ENCODE measurements at places on chromosomes 2 and 18.

GRCh38 chr2:152584301-152584700, 133.0 kb downstream of the PRPF40A start:
- no peak for DNase-seq

DNA sequence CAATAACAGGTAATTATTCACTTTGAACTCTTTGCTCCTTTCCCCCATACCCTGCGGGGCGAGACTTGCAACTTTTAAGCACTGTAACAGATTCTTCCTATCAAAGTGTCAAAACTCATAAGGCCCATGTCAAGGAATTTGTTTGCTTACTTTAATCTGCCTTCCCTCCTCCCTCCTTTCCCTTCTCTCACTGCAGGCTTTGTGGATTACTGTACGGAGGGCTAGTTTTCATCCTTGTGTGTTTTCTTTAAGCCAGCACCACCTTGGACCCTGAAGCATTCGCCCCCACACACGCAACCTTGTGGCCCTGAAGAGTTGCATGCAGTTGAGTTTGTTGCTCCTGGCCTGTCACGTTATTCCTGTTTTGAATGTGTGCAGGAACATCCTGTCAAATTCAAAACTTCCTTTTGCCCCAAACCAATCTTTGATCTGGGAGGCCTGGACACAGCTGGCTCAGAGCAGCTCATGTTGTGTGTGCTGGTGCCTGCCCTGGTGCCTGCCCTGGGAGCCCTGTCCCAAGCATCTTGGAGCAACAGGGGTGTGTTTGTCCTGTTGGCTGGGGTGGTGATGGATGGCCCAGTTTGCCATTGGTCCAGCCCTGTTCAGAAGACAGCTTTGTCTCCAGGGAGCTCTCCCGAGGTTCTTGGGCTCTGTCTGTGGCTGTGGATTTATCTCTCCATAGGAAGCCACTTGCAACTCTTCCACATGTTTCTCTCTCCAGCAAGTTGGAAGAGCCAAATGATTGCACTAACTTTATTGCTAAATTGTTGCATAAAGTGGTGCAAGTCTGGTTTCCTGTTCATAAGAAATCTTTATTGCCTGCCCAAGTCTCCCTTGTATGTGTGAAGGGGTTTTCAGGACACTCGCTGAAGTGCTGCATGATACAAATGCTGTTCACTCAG, 199.6 kb downstream of the VAPA start:
- no peak for DNase-seq

GRCh38 chr18:7601246-7601615, 34.1 kb downstream of the PTPRM start:
- no peak for DNase-seq

DNA sequence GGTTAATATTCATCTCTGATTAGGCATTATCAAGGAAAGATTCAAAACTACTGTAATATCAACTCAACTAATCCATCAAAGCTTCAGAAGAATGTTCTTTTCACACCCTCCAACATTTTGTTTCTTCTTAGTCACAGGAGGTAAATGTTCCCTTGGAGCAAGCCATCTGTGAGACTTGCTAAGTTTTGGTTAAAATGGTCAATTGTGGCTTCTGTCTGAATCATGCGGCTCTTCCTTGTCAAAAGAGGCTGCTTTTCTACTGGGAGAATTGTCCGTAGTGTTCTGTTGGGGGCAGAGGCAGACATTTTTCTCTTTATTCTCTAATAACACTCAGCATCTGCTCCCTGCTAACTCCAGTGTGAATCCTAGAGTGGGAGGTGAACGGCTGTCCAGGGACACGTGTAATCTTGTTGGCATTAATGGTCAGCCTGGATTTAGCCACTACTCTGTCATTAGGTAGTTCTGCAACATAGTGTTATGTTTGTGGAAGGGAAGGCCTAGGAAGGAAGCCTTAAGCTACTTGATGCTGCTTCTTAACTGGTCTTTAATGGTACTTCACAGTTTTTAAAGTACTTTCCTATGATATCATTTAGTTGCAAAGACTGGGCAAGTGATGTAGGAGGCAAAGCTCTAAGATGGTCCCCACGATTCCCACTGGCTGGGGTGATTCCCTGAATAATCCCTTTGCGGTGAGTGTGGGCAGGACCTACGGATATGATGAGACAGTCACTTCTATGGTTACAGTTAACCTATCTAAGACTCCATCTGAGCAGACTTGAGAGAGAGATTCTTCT, 22.6 kb upstream of the FAP start:
- no peak for DNase-seq

DNA sequence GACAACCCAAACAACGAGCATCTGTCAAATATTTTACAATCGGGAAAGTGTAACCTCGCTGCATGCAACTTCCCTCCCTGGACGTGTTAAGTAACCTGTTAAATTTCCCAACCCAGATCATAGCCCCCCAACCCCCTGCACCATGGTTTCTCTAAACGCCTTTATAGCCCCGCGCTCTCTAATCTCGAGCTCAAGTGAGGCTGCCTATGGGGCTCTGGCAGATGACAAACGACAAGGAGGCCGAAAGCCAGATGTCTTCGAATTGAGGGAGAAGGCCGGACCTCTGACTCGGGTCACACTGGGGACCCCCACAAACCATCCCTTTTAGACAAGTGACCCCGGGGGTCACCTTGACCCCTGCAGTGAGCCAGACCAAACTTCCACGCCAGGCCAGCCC, 526 bp downstream of the COX7A2L start:
- DNase-seq = no peak

DNA sequence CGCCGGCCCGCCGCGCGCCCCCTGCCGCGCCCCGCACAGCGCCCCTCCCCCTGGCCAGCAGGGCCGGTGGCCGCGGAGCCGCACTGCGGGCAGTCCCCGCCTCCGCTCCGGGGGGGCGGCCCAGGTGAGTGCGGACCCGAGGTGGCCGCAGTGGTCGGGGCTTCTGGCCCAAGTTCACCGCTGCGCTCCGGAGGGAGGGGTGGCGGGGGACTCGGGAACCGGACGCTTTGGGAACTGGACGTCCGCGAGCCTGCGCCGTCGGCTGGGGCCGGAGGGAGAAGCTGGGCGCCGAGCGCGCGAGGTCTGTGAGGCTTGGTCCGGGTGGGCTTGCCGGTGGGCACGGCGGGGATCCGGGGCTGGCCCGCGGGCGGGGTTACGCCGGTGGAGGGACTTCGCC, 591 bp upstream of the LDLRAD4 start:
- no peak for DNase-seq

DNA sequence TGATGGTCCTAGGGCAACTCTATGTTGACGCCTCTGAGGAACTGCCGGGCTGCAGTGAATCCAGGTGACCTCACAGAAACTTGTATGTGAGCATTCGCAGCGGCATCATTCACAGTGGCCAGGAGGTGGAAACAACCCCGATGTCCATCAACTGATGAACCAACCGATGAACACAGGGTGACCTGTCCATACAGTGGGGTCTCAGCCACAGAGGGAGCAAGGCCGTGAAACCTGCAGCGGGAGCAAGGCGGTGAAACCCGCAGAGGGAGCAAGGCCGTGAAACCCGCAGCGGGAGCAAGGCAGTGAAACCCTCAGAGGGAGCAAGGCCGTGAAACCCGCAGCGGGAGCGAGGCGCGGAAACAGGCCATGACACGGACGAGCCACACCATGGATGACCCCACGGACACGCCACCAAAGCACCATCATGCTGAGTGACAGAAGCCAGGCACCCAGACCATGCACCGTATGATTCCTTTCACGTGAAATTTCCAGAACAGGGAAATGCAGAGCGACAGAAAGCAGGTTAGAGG, 63.0 kb downstream of the PARD6G start:
- no peak for DNase-seq

GRCh38 chr2:73285159-73285739, 971 bp upstream of the FBXO41 start:
- no peak for DNase-seq

GRCh38 chr2:220452561-220452960, 825.1 kb downstream of the SLC4A3 start:
- no peak for DNase-seq

DNA sequence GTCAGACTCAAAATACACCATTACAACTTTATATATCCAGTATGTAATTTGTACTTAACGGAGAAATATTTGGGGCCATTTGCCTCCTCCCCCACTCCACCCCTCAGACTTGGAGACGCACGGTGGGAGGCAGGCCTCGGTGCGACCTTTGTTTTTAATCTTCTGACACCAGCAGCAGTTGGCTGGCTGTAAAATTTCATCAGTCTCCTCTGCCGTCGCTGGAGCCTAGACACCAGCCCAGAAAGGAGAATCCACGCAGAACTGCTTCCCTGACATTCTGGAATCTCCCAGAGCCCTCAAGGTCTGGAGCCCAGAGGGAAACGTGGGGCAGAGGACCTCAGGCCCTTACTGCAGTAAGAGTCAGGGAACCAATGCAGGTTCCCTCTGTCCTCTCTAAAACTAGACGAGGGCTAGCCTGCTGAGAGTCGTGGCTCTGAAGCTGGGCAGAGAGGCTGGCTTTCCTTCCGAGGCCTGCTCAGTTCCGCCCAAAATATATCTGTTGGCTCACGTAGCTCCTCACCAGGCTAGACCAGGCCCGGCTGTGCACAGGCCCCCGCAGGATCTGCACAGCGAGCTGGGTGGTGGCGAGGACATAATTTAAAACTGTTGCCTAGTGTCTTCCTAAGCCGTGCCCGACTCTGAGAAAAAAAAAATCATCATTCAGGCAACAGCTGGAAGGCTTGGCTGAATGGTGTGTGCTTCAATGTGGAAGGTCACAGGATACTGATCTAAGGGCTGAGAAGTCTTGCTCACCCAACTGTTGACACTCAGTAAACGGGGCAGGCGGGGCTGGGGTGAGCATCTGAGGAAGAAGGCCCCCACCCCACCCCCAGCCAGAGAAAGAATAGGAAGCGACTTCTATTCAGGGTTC, 40.4 kb downstream of the EN1 start:
- no peak for DNase-seq

DNA sequence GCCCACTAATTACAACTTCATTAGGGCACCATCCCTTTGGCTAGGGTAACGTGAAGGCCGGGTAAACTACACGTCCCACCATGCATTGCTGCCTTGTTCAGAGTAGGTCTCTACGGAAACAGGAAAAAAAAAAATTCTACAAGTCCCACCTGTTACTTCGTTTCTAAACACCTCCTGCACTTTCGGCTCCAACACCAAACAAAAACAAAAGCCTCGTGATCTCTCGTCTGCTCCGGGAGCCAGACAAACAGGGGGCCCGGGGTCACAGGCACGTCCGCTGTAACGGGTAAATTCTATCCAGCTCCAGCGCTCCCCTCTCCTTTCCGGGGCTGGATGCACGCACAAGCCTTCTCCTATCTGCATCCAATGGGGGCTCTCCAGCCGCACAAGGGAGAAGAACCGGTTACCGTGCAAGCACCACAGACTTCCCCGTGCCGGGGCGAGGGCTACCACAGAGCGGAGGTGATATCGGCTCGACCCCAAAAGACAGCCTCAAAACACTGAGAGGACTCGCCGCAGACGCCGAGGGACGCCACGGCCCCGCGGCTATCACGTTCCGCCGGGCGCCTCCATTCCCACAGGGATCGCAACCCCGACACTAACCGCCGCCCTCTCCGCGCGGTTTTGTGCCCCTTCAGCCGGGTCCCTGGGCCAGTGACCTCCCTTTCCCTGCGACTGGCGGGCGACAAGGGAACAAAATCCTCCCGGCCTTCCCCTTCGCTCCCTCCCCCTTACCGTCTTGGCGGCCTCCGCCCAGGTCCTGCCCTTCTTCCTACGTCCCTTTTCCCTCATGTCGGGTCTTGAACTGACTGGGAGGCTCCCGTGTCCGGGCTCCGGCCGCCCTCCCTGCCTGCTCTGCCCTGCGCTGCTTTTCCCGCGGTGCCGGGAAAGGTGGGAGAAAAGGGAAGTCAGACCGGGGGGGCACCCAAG, 591 bp downstream of the ASXL2 start:
- peak; percentile 56 for DNase-seq

DNA sequence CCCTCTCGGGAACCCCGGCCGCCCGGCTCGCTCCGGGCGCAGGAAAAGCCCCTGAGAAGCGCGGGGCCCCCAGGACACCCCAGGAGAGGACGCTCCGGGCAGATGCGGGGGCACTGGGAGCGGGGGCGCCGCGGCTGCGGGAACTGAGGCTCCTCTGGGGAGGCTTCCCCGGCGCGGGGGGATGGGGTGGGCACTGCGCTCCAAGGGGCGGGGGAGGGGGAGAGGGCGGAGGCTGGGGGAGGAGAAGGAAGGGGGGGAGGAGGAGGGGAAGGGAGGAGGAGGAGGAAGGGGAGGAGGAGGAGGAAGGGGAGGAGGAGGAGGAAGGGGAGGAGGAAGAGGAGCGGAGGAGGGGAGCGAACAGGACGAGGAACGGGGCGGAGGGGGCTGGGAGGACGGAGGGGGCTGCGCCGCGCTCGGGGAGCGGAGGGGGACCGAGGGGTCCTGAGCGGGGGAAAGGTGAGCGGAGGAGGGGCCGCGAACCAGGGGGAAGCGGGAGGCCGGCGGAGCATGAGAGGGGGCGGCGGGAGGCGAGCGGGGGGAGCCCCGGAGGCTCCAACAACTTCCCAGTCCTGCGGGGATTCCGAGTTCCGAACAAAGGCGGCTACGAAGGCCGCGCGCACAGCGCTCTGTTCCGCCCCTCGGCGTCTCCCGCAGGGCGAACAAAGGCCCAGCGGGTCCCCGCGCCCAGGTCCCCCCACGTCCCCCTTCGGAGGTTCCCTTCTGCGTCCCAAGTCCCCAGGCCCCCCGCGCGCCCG, 742 bp downstream of the PXDN start:
- no peak for DNase-seq

DNA sequence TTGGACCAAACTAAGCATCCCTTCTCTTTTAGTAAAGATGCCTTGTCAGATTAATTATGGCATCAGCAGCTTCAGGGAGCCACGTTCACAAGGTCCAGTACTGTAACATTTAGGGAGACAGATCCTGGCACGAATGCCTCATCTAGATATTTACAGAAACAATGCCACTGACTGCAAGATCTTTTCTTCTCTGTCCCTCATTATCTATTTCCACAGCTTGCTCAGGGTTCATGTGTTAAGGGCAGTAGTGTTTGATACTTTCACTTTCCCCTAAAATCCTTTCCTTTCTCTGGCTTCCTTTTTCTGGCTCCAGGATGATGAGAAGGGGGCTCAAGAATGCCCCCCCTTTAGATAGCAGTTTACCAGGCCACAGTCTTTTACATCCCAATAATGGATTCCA, 393.9 kb downstream of the BCL11A start:
- DNase-seq = no peak

GRCh38 chr2:239944694-239945551, 80.2 kb downstream of the NDUFA10 start:
- DNase-seq = peak; percentile 53

DNA sequence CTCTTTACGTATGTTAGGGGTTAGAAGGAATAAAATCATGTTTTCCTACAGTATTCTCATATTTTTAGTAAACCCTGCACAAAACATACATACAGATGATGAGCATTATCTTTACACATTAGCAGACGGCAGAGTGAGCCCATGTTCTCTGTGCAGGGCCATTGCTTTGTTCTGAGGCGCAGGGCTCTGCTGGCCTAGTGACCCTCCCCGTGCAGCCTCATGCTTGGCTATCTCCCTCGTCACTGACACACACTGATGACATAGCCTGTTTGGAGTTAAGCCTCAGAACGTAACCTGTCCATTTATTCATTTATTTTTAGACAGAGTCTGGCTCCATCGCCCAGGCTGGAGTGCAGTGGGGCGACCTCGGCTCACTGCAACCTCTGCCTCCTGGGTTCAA, 115.9 kb upstream of the FOSL2 start:
- DNase-seq = no peak
